Activated CD8-positive, alpha-beta memory T cell treated with anti-CD3 and anti-CD28 coated beads for 4 hours (primary cell): ENCODE measurements at places on chromosomes 3 and 15.

GRCh38 chr3:129485721-129486663, 42.4 kb upstream of the RHO start:
- DNase-seq = no peak

DNA sequence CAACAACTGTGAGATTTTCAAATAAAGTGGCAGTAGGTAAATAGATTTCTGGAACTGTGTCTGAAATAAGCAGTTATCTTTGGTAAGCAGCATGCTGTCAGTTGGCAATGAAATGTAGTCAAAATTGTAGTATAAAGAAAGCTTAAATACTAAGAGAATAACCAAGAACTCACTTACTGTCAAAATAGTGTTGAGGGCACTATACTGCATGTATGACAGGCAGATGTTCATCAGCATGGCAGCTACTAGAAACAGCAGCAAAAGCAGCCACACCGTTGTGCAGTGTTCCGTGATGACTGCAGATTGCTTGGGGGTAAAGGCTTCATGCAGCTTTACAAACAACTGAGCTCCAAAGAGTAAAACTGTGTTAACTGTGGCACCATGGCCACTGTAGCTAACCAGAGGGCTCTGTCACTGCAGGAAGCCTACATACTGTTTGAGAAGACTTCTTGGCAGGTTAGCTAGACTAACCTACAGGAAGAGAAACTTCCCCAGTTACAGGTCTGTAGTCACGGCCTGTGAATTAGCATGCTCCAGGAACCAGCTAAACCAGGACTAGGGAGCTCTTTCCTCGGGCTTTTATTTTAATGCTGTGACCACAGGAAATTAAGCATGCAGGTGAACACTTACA, 459.7 kb downstream of the TBL1XR1 start:
- DNase-seq = no peak

DNA sequence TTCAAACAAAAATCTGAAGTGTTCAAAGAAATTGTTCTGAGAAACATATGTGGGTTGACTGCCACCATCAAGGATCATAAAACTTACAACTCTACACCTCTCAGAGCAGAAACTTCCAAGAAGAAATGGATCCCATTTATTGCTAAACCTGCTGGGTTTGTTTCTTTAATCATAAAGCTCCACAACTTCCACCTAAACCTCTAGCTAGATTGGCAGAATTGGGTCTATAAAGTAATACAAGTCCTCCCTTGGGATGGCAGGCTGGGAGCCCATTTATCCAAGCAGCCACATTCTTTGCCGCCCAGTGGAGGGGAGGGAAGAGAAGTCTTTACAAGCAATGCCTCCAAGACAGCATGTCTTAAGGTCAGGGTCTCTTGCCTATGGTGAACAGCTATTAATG, 40.5 kb upstream of the CMTM8 start:
- DNase-seq = no peak

GRCh38 chr15:40511093-40511471, 40.3 kb downstream of the CHST14 start:
- DNase-seq = no peak

GRCh38 chr3:86634361-86634760, 356.6 kb downstream of the VGLL3 start:
- no peak for DNase-seq

- no peak for DNase-seq
Observed at GRCh38 chr3:167777356-167777755, 41.8 kb downstream of the SERPINI1 start.

DNA sequence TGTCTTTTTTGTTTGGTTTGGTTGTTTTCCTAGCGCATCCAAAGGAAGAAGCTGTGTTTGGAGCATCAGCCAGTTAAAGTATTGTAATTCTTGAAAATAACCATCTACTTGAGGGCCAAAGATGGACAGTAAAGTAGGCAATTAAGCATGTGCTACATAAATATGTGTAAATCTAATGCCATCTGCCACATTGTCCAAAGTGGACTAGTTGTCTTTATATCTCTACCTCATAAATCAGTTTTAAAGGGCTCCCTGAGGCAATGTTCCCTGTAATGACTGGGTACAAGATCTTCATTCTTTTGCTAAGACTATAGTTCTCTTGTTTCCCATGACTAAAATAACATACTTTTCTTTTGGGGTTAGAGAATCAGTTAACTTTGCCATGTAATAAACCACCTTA, 460.0 kb upstream of the RARB start:
- DNase-seq = no peak

DNA sequence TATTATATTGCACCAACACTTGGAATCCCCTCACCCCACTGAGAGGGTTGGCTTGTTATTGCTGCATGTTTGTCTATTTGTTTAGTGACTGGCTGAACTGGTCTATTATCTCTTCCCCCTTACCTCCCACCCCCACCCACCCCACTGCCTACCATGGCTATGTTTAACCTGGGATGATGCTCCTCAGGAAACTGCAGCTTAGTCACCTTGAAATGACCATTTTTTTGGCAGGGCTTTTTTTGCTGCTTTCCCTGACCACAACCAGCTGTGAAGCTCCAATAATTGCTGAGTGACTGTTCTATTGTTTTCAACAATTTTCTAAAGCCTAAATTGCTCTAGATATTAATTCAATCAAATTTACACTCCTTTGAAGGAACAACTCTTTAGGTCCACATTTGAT, 137.9 kb upstream of the CADM2 start:
- no peak for DNase-seq

GRCh38 chr3:150240891-150241290, 167.2 kb upstream of the TSC22D2 start:
- DNase-seq = no peak

DNA sequence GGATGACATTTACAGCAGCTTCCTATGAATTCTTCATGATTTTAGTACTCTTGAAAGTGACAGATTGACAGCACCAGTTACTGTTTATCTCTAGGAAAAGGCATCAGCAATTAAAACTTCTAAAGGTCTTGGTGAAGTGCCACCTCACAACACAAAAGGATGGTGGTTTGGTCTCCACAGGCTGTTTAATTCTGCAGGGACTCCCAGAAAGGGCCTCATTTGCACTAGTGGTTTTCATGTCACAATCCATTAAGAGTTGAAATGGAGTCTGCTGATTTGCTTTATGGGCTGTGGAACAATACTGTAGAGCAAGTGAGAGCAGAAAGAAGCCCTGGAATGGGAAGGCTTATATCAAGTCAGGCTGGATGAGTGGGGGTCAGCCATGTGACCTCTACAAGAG, 225.3 kb upstream of the KCNMB2 start:
- no peak for DNase-seq

DNA sequence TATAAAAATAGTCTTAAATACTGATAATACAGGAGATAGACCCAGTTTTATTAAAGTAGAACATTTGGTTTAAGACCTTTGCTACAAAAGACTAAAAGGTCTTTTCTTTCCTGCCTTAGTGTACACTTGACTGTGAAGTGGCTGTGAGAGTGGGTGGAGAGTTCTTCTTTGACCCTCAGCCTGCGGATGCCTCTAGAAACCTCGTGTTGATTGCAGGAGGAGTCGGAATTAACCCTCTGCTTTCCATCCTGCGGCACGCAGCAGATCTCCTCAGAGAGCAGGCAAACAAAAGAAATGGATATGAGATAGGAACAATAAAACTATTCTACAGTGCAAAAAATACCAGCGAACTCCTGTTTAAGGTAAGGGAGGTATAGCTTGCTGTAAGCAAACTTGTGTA, 36.5 kb downstream of the OXNAD1 start:
- DNase-seq = no peak

- no peak for DNase-seq
Observed at GRCh38 chr3:16912400-16913263, 27.9 kb downstream of the PLCL2 start.

DNA sequence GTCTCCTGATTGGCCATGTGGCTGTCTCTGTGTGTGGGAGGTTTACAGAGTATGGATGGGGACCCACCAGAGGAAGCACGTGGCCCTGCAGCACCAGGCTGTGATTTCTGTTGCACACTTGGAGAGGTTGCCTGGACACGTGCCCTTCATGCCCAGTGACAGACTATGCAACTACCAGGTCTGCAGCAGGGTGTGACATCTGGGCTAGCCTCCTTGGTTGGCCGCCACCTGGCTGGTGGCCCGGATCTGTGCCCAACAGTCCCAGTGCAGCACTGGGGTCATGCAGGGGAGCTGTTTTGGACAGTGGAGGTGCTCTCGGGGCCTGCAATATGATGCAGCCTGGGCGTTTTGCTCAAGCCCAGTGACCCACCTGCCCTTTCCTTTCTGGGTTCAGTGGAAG, 212.5 kb downstream of the UBE3A start:
- no peak for DNase-seq

- DNase-seq = no peak
Observed at GRCh38 chr15:76976572-76977270, 18.2 kb upstream of the PSTPIP1 start.

GRCh38 chr15:51132384-51133139, 37.9 kb upstream of the TNFAIP8L3 start:
- no peak for DNase-seq

DNA sequence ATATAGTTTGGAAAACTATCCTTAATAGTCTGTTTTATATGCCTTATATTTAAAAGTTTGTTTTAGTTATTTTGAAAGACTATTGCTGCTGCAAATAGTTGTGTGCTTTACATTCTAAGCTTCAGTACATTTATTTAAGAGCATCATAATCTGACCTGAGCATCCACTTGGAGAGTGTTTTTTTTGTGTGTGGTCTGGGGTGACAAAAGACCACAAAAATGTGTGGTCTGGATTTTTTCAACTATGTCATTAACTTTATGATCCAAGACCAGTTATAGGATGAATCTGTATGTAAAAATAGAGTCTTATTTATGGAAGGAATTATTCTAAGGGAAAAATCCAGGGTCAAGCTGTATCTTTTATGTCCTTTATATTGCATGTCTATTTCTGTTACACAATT, 77.4 kb downstream of the SLTM start:
- no peak for DNase-seq

- DNase-seq = no peak
Observed at GRCh38 chr3:41920406-41920965, 41.4 kb downstream of the ULK4 start.

- no peak for DNase-seq
Observed at GRCh38 chr3:177335728-177336127, 138.4 kb upstream of the TBL1XR1 start.

DNA sequence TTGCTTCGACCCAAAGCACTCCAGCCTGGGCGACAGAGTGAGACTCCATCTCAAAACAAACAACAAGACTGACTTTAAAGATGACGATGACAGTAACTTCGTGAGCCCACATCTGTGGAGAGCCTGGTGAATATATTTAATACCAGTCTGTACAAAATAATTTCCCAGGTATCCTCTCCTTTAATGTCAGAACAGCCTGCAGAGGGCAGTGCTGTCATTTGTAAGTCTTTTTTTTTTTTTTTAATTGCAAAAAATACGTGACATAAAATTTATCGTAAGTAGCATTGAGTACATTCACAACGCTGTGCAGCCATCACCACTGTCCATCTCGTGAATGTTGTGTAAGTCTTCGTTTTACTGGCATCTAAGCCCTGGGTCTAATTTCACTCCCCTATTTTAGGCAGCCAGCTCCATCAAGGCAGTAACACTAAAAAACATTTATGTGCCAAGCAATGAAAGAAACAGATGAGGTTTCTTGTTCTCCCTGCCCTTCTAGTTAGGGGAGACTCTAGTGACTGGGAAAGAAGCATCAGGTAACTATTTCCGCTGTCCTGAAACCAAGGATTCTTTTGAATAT, 1.4 kb downstream of the HTD2 start:
- no peak for DNase-seq

DNA sequence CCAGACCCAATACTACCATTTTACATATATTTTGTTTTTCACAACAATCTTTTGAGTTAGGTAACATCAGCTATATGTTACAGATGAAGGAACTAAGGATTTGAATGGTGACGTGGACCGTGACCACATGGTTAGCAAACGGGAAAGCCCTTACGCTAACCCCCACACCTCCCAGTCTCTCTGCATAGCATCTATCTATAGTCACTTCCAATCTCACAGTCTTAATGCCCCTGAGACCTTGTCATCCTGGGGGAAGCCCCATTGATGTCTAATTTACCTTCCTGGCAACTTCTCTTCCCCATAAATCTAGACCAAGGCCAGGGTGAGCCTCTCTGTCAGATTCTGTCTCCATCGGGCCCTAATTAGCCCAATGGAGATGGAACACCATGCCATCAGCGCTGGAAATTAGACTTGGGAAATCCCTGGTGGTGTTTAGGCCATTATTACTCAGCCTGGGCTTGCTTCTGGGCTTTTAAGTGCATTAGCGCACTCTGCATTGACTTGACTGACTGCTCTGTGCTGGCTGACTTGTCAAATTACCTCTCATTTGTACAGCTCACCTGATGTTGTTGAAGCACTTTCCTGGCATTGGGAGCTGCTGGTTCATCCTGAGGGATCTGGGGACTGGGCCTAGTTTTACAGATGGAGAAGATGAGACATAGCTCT, 34.0 kb upstream of the SH3GL3 start:
- DNase-seq = no peak

DNA sequence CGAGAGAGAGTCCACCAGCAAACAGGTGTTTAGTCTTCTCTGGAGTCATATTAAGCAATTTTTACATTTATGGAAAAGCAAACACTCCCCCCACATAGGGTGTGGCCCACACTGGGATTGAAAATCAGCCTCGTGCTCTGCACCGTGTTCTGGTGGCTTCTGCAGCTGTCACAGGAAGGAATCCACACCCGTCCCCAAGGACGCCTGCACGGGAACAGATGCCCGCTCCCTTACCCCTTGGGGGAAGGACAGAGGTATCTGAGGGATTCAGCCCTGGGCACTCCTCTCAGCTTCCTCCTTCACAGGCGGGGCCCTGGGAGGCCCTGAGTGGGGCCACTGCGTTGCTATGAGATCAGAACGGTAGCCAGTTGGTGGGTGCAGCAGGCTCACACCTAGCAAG, 27.8 kb downstream of the LIPC start:
- DNase-seq = no peak
